ENCODE measurements at places on chromosomes 16 and 17. TPM values are rescaled to one million over a fixed set of nuclear protein-coding genes. Genes with fewer than 3 reads are reported as not detected.

AGRP gene
- 1.5 TPM for total RNA-seq

GRCh38 chr16:12350945-12351344, 374.4 kb downstream of the SNX29 start:
- no peak for DNase-seq
- no peak overlapping the region for H3K4me3 ChIP-seq
- H3K36me3 ChIP-seq, result no peaks in the 10 kb centered on the region
- no peaks in the 10 kb centered on the region for H3K4me1 ChIP-seq

RAB11FIP4 gene
- total RNA-seq, result 19.9 TPM

GRCh38 chr16:68364561-68364998, 53.8 kb downstream of the PRMT7 start:
- peaks cover 10% of the 10 kb centered on the region for H3K36me3 ChIP-seq
- peaks cover 12% of the 10 kb centered on the region for H3K27me3 ChIP-seq
- DNase-seq, result no peak
- H3K4me1 ChIP-seq, result peaks cover 2% of the 10 kb centered on the region
- H3K27ac ChIP-seq, result no peak overlapping the region
- no peak overlapping the region for H3K4me3 ChIP-seq

GRCh38 chr17:69175625-69176456, 34.1 kb upstream of the ABCA6 start:
- H3K4me1 ChIP-seq, result no peaks in the 10 kb centered on the region
- no peaks in the 10 kb centered on the region for H3K36me3 ChIP-seq
- H3K27ac ChIP-seq, result peak overlapping the region; percentile 70
- no peak for DNase-seq

BTBD17 gene
- not detected for total RNA-seq

LRRC45 gene
- 20.7 TPM for total RNA-seq

TSPOAP1 gene
- 7.9 TPM for total RNA-seq

GRCh38 chr17:10156599-10156947, 41.8 kb downstream of the GAS7 start:
- H3K27ac ChIP-seq, result peak overlapping the region; percentile 66
- no peak for DNase-seq
- no peaks in the 10 kb centered on the region for H3K36me3 ChIP-seq
- no peak overlapping the region for H3K4me3 ChIP-seq
- H3K27me3 ChIP-seq, result no peaks in the 10 kb centered on the region

GRCh38 chr17:61478026-61478789, 26.0 kb downstream of the TBX4 start:
- no peak for DNase-seq
- no peaks in the 10 kb centered on the region for H3K27me3 ChIP-seq
- H3K36me3 ChIP-seq, result no peaks in the 10 kb centered on the region
- H3K4me1 ChIP-seq, result peaks cover 3% of the 10 kb centered on the region

C16orf95 gene
- total RNA-seq, result 6.7 TPM

DNA sequence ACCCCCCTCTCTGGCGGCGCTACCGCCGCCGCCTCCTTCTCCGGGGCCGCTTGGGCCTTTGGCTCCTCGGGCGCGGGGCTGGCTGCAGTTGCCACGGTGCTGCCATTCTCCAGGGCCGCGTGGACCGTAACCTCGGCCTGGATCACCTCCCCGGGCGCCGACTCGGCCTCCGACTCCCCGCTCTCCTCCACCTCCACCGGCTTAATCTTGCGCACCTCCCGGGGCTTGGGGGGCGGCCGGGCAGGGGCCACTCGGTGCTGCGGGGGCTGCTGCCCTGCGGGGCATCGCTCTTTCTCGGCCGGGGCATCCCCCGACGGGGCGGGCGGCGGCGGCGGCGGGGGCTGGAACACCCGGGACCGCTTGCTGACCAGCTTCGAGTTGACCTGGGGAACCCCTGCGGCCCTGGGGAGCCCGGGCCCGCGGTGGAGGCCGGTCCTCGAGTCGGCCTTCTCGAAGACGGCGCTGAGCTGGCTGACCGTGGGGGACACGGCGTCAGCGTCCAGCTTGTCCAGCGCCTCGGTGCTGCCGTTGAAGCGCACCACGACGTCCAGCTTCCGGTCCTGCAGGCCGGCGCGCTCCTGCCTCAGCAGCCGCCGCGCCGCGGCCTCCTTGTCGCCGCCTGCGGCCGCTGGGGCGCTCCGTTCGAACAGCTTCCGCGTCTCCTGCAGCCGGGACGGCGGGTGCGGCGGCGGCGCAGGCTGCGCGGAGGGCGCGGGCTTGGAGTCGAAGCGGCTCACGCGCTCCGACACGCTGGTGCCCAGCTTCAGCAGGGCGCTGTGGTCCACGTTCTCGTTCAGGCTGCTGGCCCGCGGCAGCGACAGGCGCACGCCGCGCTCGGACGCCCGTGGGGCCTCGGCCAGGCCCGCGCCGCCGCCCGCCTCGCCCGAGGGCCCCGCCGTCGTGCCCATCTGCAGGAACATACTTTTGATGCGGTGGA, 792 bp downstream of the PPP1R9B start:
- H3K4me1 ChIP-seq, result peaks cover 72% of the 10 kb centered on the region
- no peaks in the 10 kb centered on the region for H3K27me3 ChIP-seq
- DNase-seq, result no peak
- H3K36me3 ChIP-seq, result peaks cover 7% of the 10 kb centered on the region
- H3K27ac ChIP-seq, result peak overlapping the region; percentile 89
- peak overlapping the region; percentile 98 for H3K4me3 ChIP-seq

FADS6 gene
- total RNA-seq, result not detected

DNA sequence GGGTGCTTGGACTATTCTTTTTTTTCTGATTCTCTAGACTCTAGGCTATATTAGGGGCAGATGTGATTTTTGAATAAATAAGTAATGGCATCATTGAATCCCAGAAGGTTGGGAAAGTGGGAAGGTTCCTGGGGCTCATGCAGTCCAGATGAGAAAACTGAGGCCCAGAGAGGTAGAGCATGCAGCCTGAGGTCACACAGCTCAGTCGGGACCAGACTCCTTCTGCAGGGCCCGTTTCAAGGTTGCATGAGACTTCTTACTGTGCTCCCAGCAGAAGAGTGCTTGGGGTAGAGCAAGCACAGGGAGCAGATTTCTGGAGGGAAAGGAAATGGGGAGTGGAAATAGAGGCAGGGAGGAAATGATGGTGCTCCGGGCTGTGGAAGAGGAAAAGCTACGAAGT, 59.8 kb downstream of the MGAT5B start:
- no peak overlapping the region for H3K4me3 ChIP-seq
- no peak overlapping the region for H3K27ac ChIP-seq
- DNase-seq, result no peak

DNA sequence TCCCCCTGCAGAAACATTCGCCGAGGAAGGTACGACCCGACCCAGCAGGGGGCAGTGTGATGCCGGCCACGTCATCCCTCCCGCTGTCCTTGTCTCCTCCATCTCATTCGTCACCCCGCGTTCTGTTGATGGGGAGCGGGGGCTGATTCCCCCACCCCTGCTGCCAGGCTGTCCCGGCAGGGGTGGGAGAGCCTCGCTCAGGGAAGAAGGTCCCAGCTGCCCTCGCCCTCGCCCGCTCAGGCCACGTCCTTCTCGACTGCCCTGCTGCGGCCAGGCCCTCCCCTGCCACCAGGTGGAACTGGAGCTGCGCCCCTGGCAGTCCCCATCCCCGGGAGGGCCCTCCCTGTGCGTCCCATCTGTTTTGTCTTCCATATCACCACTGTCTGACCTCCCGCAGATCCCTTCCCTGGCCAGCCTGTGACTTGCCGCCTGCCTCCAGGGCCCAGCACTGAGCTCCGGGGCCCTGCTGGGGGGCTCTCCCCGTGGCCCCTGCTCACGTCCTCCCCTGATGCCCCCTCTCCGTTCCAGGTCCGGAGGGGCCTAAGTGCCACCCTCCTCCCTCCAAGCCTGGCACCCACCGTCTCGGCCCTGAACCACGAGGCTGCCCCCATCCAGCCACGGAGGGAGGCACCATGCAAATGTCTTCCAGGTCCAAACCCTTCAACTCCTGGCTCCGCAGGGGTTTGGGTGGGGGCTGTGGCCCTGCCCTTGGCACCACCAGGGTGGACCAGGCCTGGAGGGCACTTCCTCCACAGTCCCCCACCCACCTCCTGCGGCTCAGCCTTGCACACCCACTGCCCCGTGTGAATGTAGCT, 20.6 kb downstream of the ADAM11 start:
- no peaks in the 10 kb centered on the region for H3K27me3 ChIP-seq
- peaks cover 36% of the 10 kb centered on the region for H3K4me1 ChIP-seq
- H3K4me3 ChIP-seq, result peak overlapping the region; percentile 23

All from left lung (tissue), 14 donors.